ENCODE measurements at places on chromosomes 4 and X.

DNA sequence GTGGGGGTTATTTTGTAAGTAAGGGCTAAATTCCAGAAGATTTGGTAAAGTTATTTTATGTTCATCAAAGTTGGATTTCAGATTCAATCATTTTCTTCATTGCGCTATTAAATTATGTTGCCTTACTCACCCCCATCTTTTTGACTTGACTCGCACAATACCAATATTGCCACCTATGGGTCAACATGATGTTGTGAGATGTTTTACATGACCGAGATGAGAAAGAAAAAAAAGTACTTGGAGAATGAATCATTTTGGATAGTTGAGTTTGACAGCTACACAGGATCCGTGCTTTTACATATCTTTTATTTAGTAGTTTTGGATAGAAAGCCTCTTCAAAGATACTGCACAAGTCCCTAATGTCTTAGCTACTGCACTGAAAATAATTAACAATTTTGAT lies 224.2 kb upstream of the EMCN start:
- no peak for DNase-seq

DNA sequence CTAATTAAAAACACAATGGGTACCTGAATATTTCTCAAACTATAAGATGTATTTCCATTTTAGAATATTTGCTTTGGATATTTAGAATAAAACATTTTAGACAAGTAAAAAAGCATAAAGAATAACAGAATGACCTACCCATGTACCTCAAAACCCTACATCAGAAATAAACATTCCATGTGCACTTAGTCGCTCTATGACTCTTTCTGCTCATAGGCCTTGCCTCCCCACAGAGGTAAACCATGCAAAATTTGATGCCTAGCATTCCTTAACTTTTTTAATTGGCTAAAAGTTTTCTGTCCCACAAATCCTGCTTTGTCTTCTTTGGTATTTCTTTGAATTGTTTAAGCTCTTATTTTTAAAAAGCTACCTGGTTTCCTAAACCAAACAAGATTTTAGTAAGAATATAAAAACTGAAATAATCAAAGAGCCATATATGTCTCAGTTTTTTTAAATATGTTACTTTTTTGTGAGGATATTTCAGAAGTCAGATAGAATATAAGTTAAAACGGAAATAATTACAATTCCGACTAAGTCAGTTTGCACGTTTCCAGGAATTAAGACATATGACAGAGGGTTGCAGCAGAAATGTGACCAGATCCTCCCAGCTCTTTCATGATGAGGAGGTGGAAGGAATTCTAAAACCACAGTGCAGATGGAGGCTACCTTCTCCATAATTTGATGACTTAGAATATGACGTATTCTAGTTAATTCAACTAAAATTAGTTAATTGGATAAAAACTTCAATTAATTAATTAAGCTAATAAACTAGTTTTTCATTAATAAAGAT lies 102.5 kb downstream of the FIP1L1 start:
- no peak for DNase-seq

GRCh38 chr4:41133454-41134018 lies 80.8 kb downstream of the APBB2 start:
- no peak for DNase-seq

- DNase-seq, result no peak
Observed at GRCh38 chrX:141158084-141158483, 18.8 kb downstream of the LDOC1 start.

GRCh38 chr4:174217273-174218126 lies 66.0 kb downstream of the FBXO8 start:
- DNase-seq, result no peak

DNA sequence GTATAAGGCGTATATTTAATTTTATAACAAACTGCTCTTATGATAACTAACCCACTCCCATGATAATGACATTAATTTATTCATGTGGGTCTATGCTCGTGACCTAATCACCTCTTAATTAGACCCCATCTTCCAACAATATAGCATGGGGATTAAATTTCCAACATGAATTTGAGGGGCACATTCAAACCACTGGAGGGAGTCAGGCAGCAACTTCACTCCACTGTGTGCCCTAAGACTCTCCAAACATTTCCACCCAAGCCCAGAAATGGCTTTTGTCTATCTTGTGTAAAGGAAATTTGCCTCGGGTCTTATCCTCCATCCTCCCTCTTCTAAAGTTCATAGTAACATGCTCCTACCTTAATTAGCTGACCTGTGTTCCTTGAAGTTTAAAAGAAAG lies 616.1 kb upstream of the CPEB2 start:
- no peak for DNase-seq

- no peak for DNase-seq
Observed at GRCh38 chrX:9859711-9860555, 73.7 kb downstream of the SHROOM2 start.

DNA sequence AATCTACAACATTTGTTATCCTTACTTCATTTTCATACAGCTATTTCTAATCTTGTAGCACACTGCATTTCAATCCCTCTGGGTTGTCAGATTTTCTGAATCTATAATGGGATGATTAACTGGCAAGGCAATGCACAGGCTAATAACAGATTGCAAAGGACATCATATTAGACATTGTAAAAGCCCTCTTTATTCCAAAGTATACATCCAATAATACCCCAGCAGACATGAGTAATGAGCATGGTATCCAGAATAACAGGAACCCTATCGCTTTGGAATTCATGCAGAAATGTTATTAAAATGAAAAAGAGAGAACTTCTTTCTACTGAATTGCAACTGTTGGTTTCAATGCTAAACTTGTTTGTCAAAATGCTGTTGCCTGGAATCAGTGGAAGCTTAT lies 122.9 kb downstream of the C4orf33 start:
- DNase-seq, result no peak

DNA sequence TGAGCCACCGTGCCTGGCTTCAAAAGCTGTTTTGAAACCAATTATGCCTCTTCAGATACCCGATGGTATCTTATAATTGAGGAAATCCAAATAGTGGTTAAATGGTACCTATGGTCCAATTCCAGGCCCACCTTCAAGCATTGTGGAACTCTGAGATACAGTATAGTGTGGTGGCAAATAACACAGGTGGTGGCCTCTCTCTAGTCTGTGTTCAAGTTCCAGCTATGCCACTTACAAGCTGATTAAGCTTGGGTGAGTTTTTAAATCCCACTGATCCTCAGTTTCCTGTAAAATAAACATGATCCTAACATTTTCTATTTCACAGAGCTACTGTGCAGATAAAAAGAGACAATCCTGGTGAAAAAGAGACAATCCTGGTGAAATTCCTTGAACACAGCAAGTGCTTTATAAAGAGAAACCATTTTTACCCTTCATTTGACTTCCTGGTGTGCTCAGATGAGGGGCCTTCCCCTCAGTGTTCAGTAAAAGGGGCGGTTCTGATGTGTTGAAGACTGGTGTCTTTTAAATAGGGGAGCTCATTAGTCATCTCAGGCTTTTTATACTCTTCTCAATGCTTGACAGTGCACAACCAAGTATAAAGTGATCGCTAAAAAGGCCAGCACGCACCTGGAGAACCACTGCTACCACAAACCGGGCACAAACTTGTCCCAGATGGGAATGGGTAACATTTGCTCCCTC lies 30.8 kb upstream of the CD40LG start:
- DNase-seq, result no peak

DNA sequence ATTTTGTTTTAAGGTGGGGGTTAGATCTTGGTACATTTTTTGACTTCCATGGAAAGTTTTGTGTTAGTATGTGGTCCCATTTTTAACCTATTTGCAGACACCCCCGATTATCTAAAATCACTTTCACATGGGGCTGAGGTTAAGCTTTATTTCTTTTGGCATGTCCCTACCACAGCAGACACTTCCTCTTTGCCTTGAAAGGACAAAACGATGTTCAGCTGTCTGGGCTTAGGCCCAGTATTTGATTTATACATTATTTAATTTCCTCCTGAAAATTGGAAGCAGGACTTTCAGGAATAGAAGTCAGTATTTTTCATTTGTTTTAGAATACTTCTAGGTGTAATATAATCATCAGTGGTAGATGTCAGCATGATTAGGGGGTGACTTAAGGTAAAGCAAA lies 112.4 kb upstream of the SPRY1 start:
- DNase-seq, result no peak

- no peak for DNase-seq
Observed at GRCh38 chrX:47796433-47796906, 40.2 kb upstream of the ZNF81 start.

DNA sequence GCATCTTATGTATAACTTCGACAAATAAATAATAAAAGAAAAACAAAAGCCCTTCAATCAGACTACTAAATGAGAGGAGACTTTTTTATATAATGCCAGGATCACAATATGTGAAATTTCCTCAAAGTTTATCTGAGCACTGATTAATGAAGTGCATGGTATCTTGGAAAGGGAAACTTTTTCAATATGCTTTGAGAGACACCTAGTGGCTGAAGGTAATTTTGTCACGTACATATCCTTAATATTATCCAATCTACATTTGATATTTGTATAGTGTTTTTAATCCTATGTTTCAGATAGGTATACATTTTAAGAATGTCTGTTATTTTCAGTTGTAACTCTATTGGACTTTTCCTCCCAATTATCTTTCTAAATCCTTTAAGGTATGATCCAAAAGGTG lies 146.8 kb downstream of the KLHL4 start:
- DNase-seq, result no peak

DNA sequence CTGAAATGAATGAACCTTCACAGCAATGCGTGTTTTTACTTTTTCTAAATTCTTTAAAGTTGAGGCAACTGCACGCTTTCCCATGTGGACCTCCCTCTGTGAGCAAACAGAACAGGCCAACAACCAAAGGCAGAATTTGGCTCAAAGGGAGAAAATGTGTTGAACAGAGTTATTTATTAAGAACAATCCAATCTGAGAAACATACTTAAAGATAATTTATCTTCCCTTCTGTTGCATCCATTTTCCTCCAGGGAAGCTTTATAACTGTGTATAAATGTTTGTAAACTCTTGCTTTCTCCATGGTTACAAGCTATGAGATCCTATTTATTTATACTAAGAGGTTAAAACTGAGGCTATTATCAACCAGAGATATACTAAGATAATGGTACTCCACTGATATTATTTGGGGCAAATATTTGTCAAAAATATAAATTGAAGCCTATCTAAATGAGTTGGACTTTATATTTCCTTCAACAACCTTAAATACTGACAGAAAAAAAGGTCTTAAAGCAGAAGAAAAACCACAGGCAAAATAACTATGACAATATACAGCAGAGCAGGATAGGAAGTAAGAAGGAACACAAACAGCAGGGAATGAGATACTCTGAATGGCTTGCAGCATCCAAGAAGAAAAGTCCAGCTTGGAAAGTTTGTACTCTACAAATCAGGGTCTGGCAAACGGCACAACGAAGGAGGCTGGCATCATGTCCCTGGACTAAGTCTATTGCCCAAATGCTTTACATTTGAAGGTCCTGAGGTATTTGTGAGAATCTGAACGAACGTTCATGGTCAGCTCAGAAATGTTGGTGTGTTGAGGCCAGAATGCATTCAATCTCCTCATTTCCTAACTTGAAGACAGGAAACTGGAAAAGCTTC lies 663.2 kb upstream of the INTU start:
- DNase-seq, result no peak

DNA sequence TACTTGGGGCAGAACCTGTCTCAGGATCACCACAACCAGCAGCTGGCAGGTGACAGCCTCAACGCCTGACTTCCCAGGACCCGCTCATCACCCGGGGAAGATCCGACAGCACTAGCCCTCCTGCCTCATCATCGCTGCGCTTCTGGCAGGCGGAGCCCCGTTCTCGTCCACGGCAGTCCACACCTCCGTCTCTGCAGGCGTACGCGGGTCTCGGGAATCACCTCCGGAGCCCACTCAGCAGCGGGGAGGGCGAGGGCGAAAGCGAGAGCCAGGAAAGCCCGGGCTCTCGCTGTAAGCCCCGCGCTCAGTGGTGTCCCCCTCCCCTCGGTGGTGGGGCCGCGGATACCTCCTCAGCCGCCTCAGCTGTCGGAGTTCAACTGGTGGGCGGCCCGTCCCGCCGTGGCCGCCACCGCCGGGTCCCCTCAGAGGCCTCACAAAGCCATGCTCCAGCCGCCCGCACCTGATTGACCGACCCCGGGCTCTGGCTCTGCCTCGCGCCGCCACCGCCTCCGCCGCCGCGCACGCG lies 518 bp upstream of the CNKSR2 start:
- DNase-seq, result no peak

GRCh38 chr4:93267747-93268146 lies 560.8 kb upstream of the ATOH1 start:
- no peak for DNase-seq

GRCh38 chr4:18689308-18690115 lies 668.0 kb upstream of the LCORL start:
- peak; percentile 5 for DNase-seq

DNA sequence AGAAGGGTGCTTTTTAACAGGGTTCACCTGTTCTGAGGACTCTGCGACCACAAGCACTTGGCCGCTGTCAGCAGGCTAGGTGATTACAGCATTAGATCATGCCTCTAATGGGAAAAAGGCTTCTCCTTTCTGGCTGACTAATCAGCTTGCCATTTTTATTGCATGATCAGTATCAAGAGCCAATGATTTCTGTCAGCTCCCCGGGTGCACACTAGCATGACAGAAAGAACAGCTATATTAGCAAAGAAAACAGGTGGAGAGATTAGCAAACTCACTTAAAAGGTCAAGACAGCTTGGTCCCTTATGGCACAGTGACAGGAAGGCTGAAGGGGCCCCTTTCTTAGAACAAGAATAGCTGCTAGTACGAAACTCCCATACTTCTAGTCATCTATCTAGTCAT lies 170.0 kb downstream of the SMIM20 start:
- no peak for DNase-seq

DNA sequence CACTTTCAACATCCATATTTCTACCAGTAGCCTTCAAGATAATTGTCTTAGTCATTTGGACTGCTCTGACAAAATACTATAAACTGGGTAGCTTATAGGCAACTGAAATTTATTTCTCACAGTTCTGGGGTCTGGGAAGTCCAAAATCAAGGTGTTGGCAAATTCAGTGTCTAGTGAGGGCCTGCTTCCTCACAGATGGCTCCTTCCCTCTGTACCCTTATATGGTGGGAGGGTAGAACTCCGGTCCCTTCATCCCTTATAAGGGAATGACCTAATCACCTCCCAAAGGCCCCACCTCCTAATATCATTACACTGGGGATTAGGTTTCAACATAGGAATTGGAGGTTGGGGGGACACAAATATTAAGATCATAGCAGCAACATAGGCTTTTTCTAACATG lies 7.4 kb upstream of the TBC1D25 start:
- DNase-seq, result no peak
